AML-193 (cell line): ENCODE measurements at places on chromosomes 1 and 21.

GRCh38 chr1:64038965-64039364 lies 164.5 kb upstream of the UBE2U start:
- no peak for DNase-seq

DNA sequence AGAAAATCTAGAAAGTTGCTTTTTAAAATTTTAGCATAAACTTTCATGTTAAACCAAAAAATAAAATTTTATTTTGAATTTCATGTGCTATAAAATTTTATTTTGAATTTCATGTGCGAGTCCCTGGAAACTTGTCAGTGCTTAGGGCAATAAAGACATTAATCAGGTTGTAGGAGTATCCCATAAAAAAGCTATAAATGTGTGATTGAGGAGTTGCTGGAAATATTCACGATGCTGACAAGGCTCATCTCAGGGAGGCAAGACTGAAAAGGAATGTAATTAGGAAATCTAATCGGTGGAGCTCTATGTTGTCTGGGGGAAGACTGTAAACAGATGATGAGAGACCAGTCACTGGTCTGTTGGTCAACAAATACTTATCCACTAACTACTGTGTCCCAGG lies 117.9 kb downstream of the LRIG2 start:
- DNase-seq: no peak

DNA sequence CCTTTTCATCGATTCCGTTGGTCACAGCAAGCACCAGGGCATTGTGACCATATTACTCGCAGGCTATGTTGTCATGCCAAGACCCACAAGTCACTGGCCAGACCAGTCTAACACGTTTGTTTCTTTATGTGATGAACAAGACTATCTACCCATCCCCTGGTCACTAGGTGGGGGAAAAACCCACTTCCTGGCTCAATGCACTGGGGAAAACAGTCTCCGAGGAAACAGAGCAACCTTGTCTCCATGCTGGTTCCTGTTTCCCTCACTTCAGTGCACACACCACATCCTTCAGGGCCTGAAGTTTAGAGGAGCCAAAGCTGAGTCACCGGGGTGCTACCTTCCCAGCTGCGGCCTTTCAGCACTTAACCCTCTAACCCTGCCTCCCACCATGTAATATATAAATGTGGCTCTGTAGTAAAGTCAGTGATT lies 20.9 kb downstream of the ERICH3 start:
- no peak for DNase-seq

DNA sequence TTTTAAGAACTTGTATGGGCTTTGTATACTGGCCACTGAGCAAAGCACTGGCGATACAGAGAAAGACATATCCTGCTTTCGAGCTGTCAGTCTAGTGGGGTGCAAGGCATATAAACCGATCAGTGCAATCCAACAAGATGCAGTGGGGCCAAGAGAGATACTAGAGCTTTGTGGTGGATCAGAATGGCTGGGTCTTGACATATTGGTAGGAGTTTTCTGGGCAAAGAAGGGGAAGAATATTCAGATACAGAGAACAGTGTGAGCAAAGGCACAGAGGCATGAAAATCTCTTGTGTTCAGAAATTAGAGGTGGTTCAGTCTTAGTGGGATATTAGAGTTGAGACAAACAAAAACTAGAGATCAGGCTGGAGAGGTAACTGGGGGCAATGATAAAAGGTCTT lies 49.2 kb downstream of the FOXO6 start:
- DNase-seq: no peak

DNA sequence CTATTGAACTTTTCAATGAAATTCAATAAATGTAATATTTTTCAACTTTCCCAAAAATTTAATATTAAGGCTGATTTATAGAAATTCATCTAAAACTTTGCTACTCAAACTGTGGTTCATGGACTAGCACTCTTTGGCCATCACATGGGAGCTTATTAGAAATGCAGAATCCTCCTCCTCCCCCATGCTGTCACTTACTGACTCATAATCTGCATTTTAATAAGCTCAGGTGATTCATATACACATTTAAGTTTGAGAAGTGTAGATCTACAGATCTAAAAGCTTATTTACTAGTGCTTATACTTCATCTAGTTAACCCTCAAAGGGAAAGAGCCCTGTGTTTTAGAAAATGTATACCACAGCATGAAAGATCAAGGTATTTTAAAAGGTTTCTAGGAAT lies 84.3 kb downstream of the HS2ST1 start:
- DNase-seq: no peak

DNA sequence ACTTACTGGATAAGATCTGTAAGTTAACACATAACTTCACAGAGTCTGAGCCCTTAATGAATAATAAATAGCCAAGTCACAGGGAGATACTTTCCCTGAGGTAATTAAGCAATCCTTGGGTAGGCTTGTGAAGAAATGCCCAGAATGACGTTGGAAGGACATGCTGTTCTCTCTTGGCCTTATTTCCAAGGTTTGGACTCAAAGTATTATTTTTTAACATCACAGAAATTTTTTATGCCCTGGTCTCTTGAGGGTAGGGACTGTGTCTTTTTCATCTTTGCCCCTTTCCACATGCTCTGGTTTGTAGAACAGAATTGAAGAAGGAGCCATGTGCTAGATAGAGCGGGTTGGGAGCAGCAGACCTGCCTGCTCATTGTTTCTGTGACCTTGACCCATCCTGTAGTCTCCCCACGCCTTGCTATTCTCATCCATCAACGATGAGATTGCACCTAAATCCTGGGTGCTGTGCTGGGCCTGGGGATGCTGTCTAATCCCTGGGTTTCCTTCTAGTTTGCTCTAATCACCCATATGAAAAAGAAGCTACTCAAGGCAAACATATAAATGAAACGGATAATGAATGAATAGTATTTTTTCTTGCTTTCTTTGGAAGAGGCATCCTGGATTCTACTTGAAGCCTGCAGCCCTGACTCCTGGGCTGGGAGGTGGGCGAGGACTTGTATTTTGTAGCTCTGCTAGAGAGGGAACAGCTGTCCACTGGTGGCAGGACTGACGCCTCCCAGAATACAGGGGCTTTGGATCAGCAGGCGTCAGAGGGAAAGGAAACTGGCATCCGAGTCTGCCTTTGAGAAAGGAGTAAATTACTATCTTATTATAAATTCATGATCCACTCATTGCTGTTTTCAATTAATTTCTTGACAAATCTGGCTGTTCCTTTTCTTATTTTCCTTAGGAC lies 17.5 kb upstream of the LAMTOR5 start:
- no peak for DNase-seq

DNA sequence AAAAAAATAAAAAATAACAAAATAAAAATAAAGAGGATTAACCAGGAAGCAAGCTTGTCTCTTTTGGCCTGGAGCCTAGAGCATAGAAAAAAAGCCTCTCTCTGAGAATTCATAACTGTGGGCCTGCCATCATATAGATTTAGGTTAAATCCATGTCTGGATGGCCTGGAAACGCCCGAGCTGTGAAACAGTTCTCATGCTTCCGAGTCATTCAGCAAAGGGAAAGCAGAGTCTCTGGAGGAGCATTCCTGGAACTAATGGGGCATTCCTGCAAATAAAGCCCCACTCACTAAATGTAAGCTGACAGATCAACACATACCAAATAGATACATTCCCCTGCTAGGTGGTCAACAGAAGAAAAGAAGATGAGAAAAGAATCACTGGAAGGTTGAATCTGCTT lies 75.8 kb upstream of the GNG4 start:
- no peak for DNase-seq

- DNase-seq: peak; percentile 6
Observed at GRCh38 chr1:154819628-154820590, 50.2 kb downstream of the KCNN3 start.

- no peak for DNase-seq
Observed at GRCh38 chr1:40783001-40783905, at the start of gene KCNQ4. Gene KCNQ4 (plus strand): TSS chr1:40783787. CDS start chr1:40784094, 307 bp downstream.

- DNase-seq: no peak
Observed at GRCh38 chr1:13901597-13901996, 201.6 kb downstream of the PRDM2 start.

- DNase-seq: no peak
Observed at GRCh38 chr1:214004014-214004413, 16.2 kb downstream of the PROX1 start.

DNA sequence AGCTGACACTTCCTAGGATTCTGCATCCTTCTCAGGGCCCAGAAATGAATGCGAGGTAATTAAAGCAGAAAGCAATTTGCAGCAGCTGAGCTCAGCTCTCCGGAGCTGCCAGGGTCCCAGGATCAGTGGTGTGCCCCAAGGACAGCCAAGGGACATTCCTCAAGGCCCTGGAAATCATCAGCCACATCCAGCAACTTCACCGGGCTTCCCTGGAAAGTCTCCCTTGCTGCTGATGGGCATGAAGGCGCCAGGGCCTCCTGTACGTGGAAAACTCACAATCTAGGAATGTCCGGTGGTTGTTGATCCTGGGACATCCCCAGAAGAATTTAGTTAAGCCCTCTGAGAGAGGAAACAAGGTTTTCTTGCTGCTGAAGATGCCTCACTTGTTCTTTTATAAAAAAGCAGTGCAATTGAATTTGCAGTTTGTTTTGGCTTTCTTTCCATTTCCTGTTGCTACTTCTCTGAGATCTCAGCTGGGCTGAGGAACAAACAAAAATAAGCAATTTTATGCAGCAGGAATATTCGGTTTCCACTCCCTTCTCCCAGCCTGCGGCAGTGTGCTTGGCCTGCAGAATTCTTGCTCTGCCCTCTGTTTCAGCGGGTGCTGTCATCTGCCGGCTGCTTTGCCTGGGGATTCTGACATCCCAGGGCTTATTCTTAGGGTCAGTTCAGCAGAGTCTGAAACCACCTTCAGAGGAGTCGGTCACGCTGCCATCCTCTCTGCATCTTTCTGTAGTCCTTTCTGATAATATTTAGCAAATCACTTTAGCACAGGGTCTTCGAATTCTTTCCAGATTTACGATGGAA lies 85.9 kb downstream of the TCP10L start:
- no peak for DNase-seq

DNA sequence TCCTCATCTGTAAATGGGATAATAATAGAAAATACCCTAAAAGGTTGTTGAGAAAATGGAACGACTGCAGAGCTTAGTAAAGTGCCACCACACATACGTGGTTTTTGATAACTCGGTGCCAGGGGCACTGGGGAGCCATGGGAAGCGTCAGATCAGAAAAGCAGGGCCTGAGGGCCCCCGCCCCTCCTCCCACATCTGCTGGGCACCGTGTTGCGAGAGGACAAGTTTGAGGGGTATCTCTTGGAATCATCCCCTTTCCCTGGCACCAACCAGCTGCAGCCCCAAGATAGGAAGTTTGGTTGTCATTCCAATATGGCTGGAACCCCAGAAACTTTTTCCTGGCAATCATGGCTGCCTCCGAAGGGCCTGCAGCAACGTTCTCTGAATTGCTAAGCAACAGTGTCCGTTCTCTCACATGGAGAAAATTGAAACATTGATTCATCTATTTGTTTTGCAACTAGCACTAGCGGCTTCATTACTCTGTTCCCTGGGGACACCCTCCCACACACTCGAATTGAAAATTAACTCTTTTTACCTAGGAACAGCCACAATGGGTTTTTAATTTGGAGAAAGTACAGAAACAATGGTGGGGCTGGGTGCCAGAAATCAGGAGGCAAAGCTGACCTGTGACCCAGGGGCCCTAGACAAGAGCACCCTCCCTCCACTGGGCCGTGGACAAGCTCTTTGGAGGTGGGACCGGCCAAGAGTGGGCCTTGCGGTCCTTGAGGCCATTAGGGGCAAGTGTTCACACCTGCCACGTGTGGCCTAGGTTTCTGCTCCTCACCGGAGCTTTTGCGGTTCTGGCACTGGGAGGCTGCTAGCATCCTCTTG lies 190.0 kb upstream of the VAMP3 start:
- DNase-seq: no peak

GRCh38 chr21:32315511-32316281 lies 17.0 kb downstream of the MRAP start:
- DNase-seq: no peak

- no peak for DNase-seq
Observed at GRCh38 chr21:45935628-45936027, 45.9 kb upstream of the COL6A1 start.

- peak; percentile 6 for DNase-seq
Observed at GRCh38 chr1:111082421-111083203, 57.3 kb downstream of the DRAM2 start.

- no peak for DNase-seq
Observed at GRCh38 chr1:48251821-48252220, 29.3 kb downstream of the SLC5A9 start.

- DNase-seq: no peak
Observed at GRCh38 chr1:19363536-19364152, 51.5 kb downstream of the SLC66A1 start.

- DNase-seq: no peak
Observed at GRCh38 chr1:71948561-71948960, 333.8 kb downstream of the NEGR1 start.

DNA sequence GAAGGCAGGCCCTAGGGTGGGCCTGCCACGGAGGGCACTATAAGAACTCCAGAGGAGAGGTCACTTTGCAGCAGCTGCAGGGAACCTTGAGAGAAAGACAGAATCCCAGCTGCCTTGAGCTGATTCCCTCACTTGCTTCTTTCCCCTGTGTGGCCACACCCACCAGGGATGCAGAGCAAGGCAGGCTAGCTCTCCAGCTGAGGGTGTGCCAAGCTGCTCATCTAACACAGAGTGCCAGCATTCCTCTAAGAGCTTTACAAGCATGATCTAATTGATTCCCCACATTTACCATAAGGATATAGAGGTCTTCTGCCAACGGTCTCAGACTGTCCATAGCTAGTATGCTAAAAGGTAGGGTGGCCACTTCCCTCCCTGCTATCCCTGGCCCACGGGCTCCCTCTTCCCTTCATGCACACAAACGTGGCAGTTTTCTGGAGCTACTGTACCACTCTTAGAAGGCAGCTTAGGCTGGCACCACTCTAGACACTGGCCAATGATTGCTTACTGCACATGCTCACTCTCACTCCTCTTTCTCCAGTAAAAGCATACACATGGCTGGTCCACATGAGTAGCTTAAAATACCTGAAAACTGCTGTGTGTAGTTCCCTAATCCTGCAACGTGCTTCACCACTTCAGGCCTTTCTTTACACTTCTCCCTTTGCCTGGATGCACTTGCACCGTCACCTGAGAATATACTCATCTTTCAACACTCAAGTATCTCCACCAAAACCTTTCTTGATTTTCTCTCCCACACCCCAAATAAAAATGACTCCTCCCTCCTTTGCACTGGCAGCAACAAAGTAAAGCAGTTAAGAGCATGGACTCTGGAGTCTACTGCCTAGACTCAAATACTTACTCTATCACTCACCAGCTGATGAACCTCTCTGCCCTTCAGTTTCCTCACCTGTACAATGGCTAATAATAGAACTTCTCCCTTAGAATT lies 57.7 kb downstream of the DMAP1 start:
- DNase-seq: no peak

- DNase-seq: no peak
Observed at GRCh38 chr1:216805233-216805632, 82.0 kb upstream of the ESRRG start.
